Lung (tissue), 17 donors: ENCODE measurements at places on chromosomes 12 and 14.

GRCh38 chr14:34043627-34044372, 92.9 kb upstream of the EGLN3 start:
- DNase-seq, result no peak

GRCh38 chr14:65027127-65027799, 40.6 kb downstream of the FNTB start:
- DNase-seq, result no peak

- no peak for DNase-seq
Observed at GRCh38 chr12:128178966-128179365, 88.0 kb upstream of the TMEM132C start.

DNA sequence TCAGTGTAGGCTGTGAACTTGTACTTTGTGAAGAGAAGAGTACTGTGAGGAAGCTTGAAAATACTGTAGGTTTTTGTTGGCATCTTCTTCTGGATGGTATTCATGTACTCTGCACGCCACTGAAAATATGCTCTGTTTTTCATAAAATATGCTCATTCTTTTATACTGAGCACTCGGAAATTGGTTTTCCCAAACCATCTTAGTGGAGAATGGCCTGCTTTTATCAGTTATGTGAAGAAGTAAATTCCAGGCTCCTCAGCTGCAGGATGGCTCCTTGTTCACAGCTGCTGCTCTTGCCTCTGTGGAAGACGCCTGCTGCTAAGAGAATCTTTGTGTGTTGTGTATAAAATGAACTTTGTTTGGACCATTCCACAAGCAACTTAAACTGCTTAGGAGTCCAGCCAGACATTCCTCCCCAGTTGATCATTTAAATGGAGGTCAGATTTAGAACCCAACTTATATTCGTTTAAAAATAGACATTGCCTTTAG, 443.5 kb upstream of the RGS6 start:
- peak; percentile 52 for DNase-seq

DNA sequence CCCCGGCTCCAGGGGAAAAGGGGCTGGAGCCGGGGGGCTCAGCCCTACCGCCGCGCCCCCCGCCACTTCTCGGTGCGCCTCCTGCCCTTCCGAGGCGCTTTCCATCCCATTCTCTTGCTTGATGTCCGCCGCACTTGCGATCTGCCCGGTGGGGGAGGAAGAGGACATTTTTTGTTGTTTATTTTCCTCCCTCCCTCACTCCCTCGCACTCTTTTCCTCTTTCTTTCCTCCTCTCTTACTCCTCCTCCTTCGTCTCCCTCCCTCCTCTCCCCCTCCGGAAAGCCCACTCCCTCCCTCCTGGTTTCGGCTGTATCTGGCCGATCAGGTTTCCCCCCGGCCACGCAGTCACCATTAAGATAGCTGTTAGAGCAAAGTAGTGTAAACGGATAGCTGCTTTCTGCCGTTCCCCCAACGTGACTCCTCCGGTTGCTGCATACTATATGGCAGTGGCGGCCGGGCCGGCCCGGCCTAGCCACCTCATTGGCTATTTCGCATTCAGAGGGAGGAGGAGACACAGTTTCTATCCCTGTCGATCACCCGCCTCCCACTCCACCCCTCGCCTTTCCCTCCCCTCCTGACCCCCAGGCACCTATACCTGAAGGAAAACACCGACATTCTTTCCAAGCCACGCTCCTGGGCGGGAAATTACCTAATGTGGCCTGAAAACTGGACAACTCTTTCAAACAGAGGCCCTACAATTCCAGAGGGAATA, at the start of gene SIX4:
Gene SIX4 (minus strand): TSS at position 445 of the 712 bp plus-strand sequence. CDS start 277 bp downstream, at position 168.
- peak; percentile 77 for DNase-seq

- DNase-seq, result no peak
Observed at GRCh38 chr12:116188581-116188980, 88.9 kb downstream of the MED13L start.

- DNase-seq, result no peak
Observed at GRCh38 chr12:89927226-89927698, 218.6 kb upstream of the ATP2B1 start.

- DNase-seq, result no peak
Observed at GRCh38 chr12:3717283-3717898, 35.5 kb downstream of the CRACR2A start.

GRCh38 chr14:52463375-52463774, 88.9 kb downstream of the TXNDC16 start:
- DNase-seq, result no peak

GRCh38 chr14:79056879-79057278, 886.7 kb downstream of the NRXN3 start:
- no peak for DNase-seq

DNA sequence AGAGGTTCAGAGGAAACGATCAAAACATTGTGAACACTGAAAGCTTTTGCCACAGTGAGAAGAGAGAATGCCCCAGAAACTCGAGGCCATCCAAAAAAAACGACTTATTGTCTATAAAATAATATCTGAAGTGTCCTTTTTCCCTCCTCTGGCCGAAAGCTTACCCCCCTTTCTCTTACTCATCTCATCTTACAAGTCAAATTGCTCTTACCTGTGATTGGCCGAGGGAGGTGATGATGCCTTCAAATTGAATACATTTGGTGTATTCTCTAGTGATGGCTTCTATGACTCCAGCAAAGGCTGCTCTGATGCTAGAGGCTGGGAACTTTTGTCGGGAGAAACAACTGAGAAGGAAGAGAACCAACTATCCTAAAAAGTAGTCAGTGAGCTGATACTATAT, 90.7 kb downstream of the PTCSC3 start:
- no peak for DNase-seq

- DNase-seq, result no peak
Observed at GRCh38 chr12:127820846-127821245, 446.1 kb upstream of the TMEM132C start.

- DNase-seq, result no peak
Observed at GRCh38 chr14:30240685-30241084, 313.0 kb upstream of the PRKD1 start.

GRCh38 chr14:70515811-70516210, 19.0 kb downstream of the ADAM20 start:
- no peak for DNase-seq

GRCh38 chr14:63542231-63542999, 762 bp downstream of the PPP2R5E start:
- DNase-seq, result peak; percentile 33

GRCh38 chr12:3838076-3838475, 35.1 kb downstream of the PARP11 start:
- no peak for DNase-seq

DNA sequence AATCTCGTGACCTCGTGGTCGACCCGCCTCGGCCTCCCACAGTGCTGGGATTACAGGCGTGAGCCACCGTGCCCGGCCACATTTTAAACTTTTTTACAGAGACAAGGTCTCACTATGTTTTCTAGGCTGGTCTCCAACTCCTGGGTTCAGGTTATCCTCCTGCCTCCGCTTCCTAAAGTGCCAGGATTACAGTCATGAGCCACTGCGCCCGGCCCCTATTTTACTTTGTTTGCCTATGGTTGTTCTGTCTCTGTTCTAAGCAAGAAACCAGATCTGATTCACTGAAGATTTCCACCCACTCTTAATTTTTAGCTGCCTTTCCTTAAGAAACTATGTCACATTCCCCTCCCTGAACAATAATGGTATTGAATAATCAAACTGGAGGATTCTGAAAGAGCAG, 38.9 kb upstream of the PSEN1 start:
- DNase-seq, result no peak

DNA sequence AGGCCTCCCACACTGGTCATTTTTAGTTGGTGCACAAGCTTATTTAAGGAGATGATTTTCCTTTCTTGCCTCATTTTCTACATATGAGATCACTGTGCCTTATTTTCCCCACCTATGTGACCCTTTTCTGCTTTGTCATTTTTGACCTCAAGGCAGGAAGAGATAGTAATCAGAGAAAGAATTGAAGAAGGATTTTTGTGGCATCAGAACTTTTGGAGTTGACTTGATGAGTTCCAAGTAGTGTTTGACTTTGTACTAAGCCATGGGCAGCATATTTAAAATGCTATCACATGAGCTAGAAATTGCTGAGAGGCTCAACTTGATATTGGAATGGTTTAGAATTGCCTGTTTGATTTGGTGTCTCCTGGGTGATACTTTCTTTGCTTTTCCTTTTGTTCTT, 440.8 kb downstream of the AEBP2 start:
- DNase-seq, result no peak

DNA sequence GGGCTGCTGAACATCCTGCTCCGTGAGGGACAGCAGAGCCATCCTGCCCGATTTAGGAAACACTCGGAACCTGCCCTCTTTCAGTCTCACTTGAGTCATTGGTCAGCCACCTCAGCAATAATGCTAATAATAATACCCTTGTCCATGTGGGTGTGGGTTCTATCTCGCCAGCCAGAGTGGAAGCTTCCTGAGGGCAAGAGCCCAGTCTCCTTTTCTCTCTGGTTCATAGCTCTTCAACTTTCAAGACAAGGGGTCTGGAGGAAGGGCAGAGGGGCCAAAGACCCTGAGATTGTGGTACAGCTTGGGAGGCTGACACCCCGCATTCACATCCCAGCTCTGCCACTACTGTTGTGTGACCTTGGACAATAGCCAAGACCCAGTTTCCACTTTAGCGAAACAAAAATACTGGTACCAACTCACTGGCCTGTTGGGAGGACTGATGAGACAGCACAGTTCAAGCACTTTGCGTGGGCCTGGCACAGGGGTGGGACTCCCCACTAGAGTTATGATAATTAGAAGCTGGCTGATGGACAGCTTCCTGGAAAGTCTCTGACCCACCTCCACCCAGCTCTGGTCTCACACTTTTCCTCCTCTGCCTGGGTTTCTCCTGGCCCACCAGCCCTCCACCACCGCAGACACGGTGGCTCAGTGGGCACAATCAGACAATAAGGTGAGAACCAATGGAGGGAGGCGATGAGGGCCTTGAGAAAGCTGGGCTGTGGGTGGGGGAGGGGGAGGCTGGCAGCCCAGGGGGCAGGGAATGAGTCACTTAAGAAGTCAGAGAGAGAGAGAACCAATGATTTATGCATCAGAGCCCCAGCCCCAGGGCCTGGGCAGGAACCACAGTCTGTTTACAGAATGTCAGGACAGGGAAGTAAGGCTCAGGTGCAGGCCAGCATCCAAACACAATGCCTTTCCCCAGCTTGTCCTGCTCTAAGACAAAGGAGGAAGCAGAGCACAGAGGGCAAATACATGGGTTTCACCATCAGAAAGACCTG, 9.6 kb downstream of the FAIM2 start:
- DNase-seq, result no peak

DNA sequence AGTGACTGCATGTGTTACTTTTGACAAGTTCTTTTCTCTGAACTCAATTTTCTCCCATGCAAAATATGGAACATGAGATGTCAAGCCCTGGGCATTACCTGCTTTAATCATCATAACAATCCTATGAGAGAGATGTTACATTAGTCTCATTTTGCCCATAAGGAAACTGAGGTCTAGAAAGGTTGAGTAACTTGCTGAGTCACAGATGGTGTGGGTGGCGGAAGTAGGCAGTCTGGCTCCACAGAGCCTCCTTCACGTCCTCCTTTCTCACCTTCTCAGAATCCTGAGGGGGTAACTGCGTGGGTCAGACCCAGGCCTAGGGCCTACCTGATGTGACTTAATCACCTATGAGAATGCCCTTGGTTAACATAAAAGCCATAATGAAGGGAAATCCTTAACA, 50.7 kb downstream of the TMTC1 start:
- no peak for DNase-seq

DNA sequence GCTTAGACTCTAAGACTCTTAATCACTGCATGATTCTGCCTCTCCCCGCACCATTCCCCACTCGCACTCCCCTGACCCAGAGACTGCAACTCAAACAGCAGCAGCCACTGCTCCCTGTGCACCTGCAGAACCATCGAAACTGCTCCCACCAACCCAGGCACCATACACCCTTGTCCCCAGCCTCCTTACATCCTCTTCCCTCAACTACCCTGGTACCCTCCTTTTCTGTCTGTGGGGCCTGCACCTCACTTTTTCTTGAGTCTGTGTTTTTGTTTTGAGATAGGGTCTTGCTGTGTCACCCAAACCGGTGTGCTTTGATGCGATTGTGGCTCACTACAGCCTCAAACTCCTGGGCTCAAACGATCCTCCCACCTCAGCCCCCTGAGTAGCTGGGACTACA, 69.4 kb downstream of the RNFT2 start:
- DNase-seq, result no peak
